ENCODE measurements at places on chromosomes 7 and 10. TPM values are rescaled to one million over a fixed set of nuclear protein-coding genes. Genes with fewer than 3 reads are reported as not detected.
A peak's percentile ranks its signal among the peaks of the same experiment; 100 is the strongest.

- H3K27ac ChIP-seq: no peak overlapping the region
- no peaks in the 10 kb centered on the region for H3K4me1 ChIP-seq
- H3K27me3 ChIP-seq: no peaks in the 10 kb centered on the region
- DNase-seq: no peak
- H3K36me3 ChIP-seq: peaks cover 11% of the 10 kb centered on the region
Measured at GRCh38 chr10:103171278-103171677, 21.8 kb downstream of the NT5C2 start.

- H3K27me3 ChIP-seq: no peaks in the 10 kb centered on the region
- no peaks in the 10 kb centered on the region for H3K36me3 ChIP-seq
- H3K4me1 ChIP-seq: no peaks in the 10 kb centered on the region
- H3K27ac ChIP-seq: no peak overlapping the region
- DNase-seq: no peak
Measured at GRCh38 chr7:82694022-82694421, 250.4 kb upstream of the CACNA2D1 start.

GRCh38 chr10:120897343-120897742 is 46.2 kb downstream of the WDR11 start:
- H3K36me3 ChIP-seq: peaks cover 8% of the 10 kb centered on the region
- H3K4me1 ChIP-seq: no peaks in the 10 kb centered on the region
- H3K27ac ChIP-seq: no peak overlapping the region
- no peak for DNase-seq

- no peaks in the 10 kb centered on the region for H3K36me3 ChIP-seq
- H3K27me3 ChIP-seq: no peaks in the 10 kb centered on the region
- no peak overlapping the region for H3K27ac ChIP-seq
- peak; percentile 54 for DNase-seq
Measured at GRCh38 chr10:13272164-13272571, 27.7 kb downstream of the PHYH start.

- H3K4me1 ChIP-seq: no peaks in the 10 kb centered on the region
- peaks cover 10% of the 10 kb centered on the region for H3K36me3 ChIP-seq
- H3K4me3 ChIP-seq: no peak overlapping the region
- H3K27me3 ChIP-seq: no peaks in the 10 kb centered on the region
- DNase-seq: no peak
Measured at GRCh38 chr7:38890597-38890996, 18.4 kb downstream of the VPS41 start.

GRCh38 chr7:107939573-107940489 is 48.8 kb downstream of the DLD start:
- no peak overlapping the region for H3K27ac ChIP-seq
- no peaks in the 10 kb centered on the region for H3K36me3 ChIP-seq
- no peaks in the 10 kb centered on the region for H3K4me1 ChIP-seq
- no peak for DNase-seq

DNA sequence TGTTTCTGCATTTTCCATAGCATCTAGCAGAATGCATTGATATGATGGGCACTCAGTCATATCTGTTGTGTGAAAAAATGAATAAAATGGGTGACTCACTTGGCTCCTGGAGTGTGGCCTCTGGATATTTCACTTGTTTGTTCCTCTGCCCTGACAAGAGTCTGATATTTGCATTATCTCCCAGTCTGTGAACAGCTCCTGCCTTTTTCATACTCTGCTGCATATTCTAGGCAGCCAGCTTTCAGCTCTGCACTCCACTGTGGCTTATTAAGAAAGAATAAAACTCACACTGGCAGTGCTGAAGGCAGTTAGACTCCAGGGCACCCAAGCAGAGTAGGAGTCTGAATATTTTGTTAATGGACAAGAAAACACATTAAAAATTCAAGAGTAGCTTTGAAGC is 623.9 kb downstream of the SORCS1 start:
- H3K36me3 ChIP-seq: no peaks in the 10 kb centered on the region
- no peak overlapping the region for H3K27ac ChIP-seq
- DNase-seq: no peak
- no peak overlapping the region for H3K4me3 ChIP-seq
- no peaks in the 10 kb centered on the region for H3K27me3 ChIP-seq
- H3K4me1 ChIP-seq: no peaks in the 10 kb centered on the region

DNA sequence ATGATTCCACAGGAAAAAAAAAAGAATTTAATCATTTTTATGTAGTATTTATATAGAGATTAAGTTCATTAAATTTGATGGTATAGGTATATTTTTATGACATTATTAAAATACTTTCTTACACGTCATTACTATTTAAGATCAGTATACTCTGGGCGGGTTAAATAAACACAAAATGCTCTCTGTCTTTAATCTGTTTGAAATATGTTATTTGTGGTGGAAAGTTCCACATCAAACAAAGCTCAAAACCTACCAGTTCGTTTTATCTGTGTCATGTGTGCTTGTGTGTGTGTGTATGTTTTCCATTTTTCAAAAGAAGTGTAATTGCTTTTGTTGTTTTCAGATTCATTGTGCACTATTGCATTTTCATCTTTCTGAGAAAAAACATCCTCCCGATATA is 488.5 kb downstream of the ANKRD7 start:
- H3K27me3 ChIP-seq: no peaks in the 10 kb centered on the region
- H3K4me1 ChIP-seq: no peaks in the 10 kb centered on the region
- no peak overlapping the region for H3K27ac ChIP-seq
- H3K4me3 ChIP-seq: no peak overlapping the region
- no peak for DNase-seq
- no peaks in the 10 kb centered on the region for H3K36me3 ChIP-seq

GRCh38 chr10:105359708-105360107 is 718.6 kb downstream of the SORCS3 start:
- no peaks in the 10 kb centered on the region for H3K4me1 ChIP-seq
- no peak overlapping the region for H3K4me3 ChIP-seq

DNA sequence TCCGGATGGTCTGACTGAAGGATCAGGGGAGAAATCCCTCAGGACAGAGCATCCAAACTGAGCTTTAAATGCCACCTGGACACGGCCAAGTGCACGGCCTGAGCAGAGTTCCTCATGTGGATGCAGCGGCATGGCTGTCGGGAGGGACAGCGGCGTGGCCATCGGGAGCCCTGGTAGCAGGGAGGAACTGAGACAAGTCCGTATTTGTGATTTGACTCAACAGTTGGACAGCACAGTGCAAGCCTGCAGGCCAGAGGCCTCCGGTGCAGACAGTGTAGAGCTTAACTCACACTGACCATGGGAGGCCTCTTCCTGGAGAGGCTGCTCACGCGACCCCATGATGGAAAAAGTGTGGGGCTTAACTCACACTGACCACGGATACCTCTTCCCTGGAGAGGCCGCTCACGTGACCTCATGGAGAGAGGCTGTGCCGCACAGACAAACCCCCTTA is 207.4 kb downstream of the DIP2C start:
- no peak for DNase-seq
- H3K27ac ChIP-seq: no peak overlapping the region

The MLXIPL gene
- total RNA-seq: not detected

The RNLS gene
- not detected for total RNA-seq

The MYH16 gene
- not detected for total RNA-seq

The IL6 gene
- not detected for total RNA-seq

The NOS3 gene
- total RNA-seq: 62.5 TPM

The GPR26 gene
- total RNA-seq: not detected
